ENCODE measurements at places on chromosomes 4 and X.

DNA sequence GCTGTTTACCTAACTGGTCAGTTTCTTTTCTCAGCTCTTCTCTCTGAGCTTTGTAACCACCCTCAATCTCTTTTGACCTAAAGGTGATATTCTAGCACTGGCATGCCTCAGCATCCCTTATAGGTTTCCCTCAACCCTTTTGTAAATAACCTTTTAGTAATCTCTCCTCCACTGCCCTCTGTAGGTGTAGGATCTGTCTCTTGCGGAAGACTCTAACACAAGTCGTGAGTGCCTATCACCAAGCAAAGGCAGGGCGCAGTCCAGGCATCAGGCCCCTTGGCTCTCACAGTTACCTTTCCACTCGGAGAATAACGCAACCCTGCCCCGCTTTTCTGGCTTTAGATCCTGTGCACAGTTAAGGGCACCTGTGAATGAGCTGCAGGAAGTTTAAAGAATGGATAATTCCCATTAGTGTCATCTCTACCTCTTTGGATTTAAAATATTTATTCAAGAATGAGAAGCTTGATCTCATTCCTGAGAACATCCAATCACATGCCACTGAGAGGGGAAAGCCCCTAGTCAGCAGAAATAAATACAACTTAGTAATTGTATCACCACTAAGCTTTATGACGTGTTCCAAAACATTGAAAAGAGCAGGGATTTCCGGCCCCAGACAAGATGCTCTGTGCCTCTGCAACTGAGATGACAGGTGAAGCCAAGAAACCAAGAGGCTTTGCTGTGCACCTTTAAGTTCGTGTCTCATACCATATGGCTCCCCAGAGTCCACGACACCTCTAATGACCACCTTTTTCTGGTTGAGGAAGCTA is 58.8 kb downstream of the SPINK2 start:
- peak; percentile 44 for DNase-seq

DNA sequence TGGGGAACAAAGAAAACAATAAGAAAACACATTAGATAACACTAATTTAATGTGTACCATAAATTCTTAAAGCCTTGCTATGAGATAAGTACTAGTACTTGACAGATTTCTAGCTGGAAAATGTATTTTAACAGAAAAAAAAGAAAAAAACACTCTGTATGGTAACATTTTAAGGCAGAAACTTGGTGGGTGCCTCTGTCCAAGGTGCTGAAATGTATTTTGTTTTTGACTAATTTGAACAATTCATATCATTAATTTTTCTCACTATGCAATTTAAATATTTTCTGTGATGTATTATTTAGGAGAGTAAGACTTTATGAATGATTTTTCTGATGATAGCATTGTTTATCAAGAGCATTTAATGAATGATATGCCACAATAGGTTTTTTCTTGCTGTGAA is 107.5 kb downstream of the GABRG1 start:
- no peak for DNase-seq

DNA sequence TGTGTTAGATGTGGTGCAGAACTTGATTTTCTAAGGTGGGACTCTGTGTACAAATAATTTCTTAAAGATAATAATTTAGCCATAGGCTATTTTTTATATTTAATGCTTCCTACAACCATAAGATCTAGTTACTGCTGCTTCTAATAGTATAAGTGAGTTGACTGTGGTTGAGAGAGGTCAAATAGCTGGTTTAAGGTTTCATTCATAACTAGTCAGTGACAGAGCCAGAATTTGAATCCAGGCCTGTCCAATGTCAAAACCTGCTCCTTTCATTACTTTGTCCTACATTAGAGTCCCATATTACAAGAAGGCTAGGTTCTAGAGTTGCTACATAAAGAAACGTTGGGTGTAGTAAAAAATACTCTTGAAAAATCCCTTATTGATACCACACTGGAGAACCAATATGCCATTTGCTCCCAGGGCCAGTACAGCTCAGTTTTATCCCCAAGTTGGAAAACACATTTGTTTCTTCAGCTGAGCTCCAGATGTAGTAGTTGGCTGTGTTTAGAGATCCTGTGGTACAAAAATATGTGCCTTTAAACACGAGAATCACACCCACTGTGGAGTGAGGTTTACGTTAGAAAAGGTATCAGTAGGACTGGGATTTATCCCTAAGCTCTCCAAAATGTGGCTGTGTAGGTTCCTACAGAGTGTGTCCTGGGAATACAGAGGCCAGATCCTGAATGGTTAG is 84.3 kb downstream of the REPS2 start:
- no peak for DNase-seq

DNA sequence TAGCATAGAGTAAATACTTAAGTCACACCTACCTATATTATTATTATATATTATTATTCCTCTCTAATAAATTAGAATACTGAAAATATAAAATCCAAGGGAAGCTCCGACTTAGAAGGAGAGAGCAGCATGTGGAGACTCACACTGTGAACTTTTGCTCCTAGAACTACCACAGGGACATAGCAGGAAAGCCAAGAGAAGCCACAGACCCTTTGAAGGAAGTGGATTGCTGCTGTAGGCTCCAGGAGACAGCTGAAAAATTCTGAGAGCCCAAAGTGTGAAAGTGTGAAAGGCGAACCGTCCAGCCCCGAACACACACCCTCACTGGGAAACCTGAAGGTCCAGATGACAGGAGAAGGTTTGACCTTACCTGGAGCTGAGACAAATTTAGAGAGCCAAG is 177.0 kb downstream of the FAM13A start:
- no peak for DNase-seq

- DNase-seq, result peak; percentile 34
These were observed 49.6 kb downstream of the LAMP2 start for GRCh38 chrX:120419463-120419862.

Data from CD4-positive, alpha-beta T cell treated with Interleukin-17A for 1 hour (primary cell).